ENCODE measurements at places on chromosomes 1 and 21. TPM values are rescaled to one million over a fixed set of nuclear protein-coding genes. Genes with fewer than 3 reads are reported as not detected.

The NME7 gene
- 23.5 TPM for total RNA-seq

The S100A10 gene
- 386 TPM for total RNA-seq

The CFHR3 gene
- total RNA-seq = 1.2 TPM

The SYT14 gene
- not detected for total RNA-seq

The FLVCR1 gene
- total RNA-seq = 7.7 TPM

The PALMD gene
- total RNA-seq = 40.0 TPM

The UHMK1 gene
- 29.6 TPM for total RNA-seq

DNA sequence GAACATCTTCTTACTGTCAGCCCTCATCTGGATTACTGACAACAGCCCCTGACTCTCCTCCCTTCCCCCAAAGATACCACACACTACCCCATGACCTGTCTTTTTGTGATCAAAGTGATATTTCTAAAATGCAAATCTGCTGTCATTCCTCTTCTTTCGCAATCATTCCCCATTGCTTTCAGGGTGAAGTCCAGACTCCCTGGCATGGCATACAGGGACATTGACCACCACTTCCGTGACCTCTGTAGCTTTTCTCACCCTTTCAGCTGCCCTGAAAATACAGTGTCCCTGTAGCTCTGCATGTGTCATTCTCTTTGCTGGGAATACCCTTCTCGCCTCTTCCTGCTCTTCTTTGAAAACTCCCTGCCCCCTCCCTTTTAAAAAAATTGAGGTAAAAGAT is 4.1 kb downstream of the SERINC2 start:
- DNase-seq = no peak
- H3K27ac ChIP-seq = no peak overlapping the region
- no peak overlapping the region for H3K4me3 ChIP-seq
- H3K4me1 ChIP-seq = no peaks in the 10 kb centered on the region

GRCh38 chr1:160880216-160880615 is 4.8 kb downstream of the ITLN1 start:
- H3K4me1 ChIP-seq = no peaks in the 10 kb centered on the region
- H3K27me3 ChIP-seq = no peaks in the 10 kb centered on the region
- no peak overlapping the region for H3K4me3 ChIP-seq

- no peak overlapping the region for H3K4me3 ChIP-seq
- H3K36me3 ChIP-seq = no peaks in the 10 kb centered on the region
- H3K4me1 ChIP-seq = no peaks in the 10 kb centered on the region
- no peak overlapping the region for H3K27ac ChIP-seq
- no peaks in the 10 kb centered on the region for H3K27me3 ChIP-seq
- DNase-seq = no peak
These were observed 86.1 kb upstream of the POU3F1 start for GRCh38 chr1:38132681-38133080.

DNA sequence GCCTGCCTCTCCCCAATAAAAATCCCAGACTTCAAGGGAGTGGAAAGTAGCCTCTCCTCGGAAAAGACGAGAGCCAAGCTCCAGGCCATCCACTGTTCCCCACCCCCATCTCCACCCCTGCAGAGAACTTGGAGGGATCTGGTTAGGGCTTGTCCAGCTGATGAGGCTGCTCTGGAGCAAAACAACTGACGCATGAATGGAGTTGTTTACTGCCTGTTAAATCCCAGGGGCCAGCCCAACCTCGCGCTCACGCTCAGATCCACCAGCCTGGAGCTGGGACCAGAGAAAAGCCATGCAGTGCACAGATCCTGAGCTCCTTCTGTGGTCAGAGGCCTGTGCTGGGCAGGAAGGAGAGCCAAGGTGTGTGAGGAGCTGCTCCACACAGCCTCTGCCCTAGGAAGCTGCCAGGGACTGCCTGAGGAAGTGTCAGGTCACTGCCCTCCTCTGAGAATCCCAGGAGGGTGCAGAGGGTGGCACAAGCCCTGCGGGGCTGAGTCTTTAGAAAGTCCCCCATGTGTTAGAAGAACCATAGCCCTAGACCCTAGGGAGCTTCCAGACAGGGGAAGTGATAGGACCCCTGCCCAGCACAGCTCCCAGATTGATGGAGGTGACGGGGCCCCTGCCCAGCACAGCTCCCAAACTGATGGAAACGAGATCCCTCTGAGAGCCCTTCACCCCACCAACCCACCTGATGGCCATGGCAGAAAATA is 109.0 kb upstream of the IPO9 start:
- H3K27me3 ChIP-seq = no peaks in the 10 kb centered on the region
- no peaks in the 10 kb centered on the region for H3K36me3 ChIP-seq
- H3K4me1 ChIP-seq = peaks cover 6% of the 10 kb centered on the region
- no peak overlapping the region for H3K27ac ChIP-seq
- peak; percentile 79 for DNase-seq

DNA sequence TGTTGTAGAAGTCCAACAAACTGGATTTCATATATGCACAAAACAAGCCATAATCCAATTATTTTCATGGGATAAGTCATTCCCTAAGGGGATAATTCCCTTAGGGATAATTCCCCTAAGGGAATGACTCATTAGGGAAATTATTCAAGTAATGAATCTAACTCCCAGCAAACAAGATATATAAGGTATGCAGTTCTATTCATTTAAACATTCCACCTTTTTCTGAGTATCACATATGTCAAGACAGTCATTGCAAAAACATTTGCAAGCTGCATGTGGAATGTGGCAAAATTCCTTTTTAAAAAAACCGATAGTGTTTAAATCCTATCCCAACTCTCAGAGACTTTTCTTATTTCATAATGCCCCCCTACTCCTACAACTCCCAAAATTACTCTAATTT is 131.2 kb downstream of the AKT3 start:
- no peak for DNase-seq
- H3K27me3 ChIP-seq = no peaks in the 10 kb centered on the region
- H3K36me3 ChIP-seq = no peaks in the 10 kb centered on the region
- peaks cover 8% of the 10 kb centered on the region for H3K4me1 ChIP-seq
- no peak overlapping the region for H3K27ac ChIP-seq

- H3K4me3 ChIP-seq = no peak within 1 kb of the TSS
- H3K27me3 ChIP-seq = no peaks in the 10 kb centered on the region
- no peaks in the 10 kb centered on the region for H3K4me1 ChIP-seq
- no peaks in the 10 kb centered on the region for H3K36me3 ChIP-seq
- no peak within 1 kb of the TSS for H3K27ac ChIP-seq
These were observed at the start of gene PTPN7 for GRCh38 chr1:202160377-202160940. PTPN7 (minus strand) TSS chr1:202160602; CDS start chr1:202159402, 1,200 bp downstream.

- no peaks in the 10 kb centered on the region for H3K4me1 ChIP-seq
- DNase-seq = no peak
- no peaks in the 10 kb centered on the region for H3K36me3 ChIP-seq
These were observed 15.5 kb downstream of the TNFRSF8 start for GRCh38 chr1:12078575-12078937.

GRCh38 chr1:160542303-160542945 is 19.4 kb upstream of the SLAMF6 start:
- DNase-seq = no peak
- H3K4me3 ChIP-seq = no peak overlapping the region
- H3K4me1 ChIP-seq = no peaks in the 10 kb centered on the region

GRCh38 chr1:12177999-12178441 is 11.2 kb downstream of the TNFRSF1B start:
- H3K36me3 ChIP-seq = no peaks in the 10 kb centered on the region
- no peaks in the 10 kb centered on the region for H3K4me1 ChIP-seq
- H3K4me3 ChIP-seq = no peak overlapping the region

DNA sequence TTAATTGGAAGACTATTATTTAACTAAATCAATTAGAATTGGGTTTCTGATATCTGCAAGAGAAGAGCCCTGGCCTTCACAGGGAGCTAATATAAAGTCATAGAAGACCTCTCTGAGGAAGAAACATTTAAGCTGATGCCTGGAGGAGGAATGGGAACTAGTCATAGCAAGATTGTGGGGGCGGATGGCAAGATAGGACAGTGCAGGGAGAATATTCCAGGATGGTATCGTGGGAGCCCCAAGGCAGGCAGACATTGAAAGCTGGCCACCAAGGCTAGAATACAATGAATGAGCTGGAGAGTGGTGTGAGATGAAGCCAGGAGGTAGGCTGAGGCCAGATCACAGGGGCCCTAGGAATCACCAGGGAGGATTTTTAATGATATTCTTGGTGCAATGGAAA is 20.8 kb upstream of the MYSM1 start:
- no peak overlapping the region for H3K27ac ChIP-seq
- no peak for DNase-seq
- no peaks in the 10 kb centered on the region for H3K27me3 ChIP-seq
- H3K4me1 ChIP-seq = no peaks in the 10 kb centered on the region
- H3K36me3 ChIP-seq = no peaks in the 10 kb centered on the region
- no peak overlapping the region for H3K4me3 ChIP-seq

DNA sequence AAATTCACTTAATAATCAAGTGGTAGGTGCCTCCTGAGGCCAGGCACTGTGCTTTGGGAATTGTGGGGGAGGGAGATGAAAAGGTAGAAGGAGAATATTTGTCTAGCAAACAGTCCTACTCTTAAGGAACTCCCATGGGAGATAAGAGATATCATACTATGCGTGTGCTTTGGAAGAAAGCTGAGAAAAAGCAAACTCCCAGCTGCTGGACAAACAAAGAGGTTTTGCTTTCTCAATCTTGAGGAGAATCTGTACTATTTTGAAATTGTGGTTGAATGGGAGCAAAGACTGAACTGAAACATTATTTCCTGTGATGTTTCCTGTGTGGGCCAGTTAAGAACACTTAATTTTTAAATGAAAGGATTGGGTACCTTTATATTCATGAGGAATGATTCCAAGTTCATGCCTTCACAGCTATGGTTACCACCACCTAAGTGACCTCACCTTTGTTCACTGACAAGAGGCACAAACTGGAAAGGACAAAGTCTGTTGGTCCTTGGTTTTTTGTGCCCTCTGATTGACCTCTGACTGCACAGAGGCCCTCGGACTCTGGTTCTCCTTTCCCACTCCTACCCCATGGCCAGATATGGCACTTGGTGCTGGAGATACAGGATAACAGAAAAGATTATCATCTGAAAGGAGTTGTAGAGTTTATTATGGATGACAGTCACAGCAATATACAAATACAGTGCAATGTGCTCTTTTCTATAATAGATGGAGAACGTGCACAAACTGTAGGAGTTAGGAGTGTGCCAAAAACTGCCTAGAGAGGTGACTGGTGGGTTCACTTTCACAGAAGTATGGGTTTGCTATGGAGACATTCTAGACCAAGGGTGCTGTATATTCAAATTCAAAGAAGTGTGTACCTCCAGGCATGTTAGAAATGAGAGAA is 1.6 kb downstream of the CD53 start:
- no peaks in the 10 kb centered on the region for H3K27me3 ChIP-seq
- no peaks in the 10 kb centered on the region for H3K36me3 ChIP-seq
- no peak for DNase-seq
- H3K4me1 ChIP-seq = no peaks in the 10 kb centered on the region

GRCh38 chr1:70714149-70714548 is 303.1 kb downstream of the CTH start:
- DNase-seq = no peak
- no peaks in the 10 kb centered on the region for H3K27me3 ChIP-seq
- H3K36me3 ChIP-seq = no peaks in the 10 kb centered on the region
- peaks cover 6% of the 10 kb centered on the region for H3K4me1 ChIP-seq

GRCh38 chr21:35273333-35273732 is 224.2 kb upstream of the RUNX1 start:
- H3K4me1 ChIP-seq = no peaks in the 10 kb centered on the region
- H3K27ac ChIP-seq = no peak overlapping the region
- no peak for DNase-seq
- no peak overlapping the region for H3K4me3 ChIP-seq
